ENCODE measurements at places on chromosomes 4 and X. TPM values are rescaled to one million over a fixed set of nuclear protein-coding genes. Genes with fewer than 3 reads are reported as not detected.

Gene CENPVL1
- total RNA-seq = not detected

Gene GYPA
- not detected for total RNA-seq

Gene ARHGAP6
- 4.4 TPM for total RNA-seq

Gene CT45A10
- not detected for total RNA-seq

Gene ARSD
- total RNA-seq = 10.0 TPM

Gene FATE1
- total RNA-seq = not detected

Gene COPS4
- 118 TPM for total RNA-seq

Gene F8
- total RNA-seq = 7.9 TPM

Gene PCDH10
- total RNA-seq = 21.3 TPM
